ENCODE measurements at places on chromosomes 11 and 22.
A peak's percentile ranks its signal among the peaks of the same experiment; 100 is the strongest.

GRCh38 chr22:50303515-50303847 lies 4.0 kb downstream of the PLXNB2 start:
- DNase-seq: no peak

- DNase-seq: no peak
These were observed 510.7 kb downstream of the CNTN5 start for GRCh38 chr11:99531468-99531867.

- no peak for DNase-seq
These were observed 4.5 kb downstream of the LRRC75B start for GRCh38 chr22:24588381-24588756.

- DNase-seq: no peak
These were observed 1175.6 kb downstream of the BRD1 start for GRCh38 chr22:48651981-48652538.

DNA sequence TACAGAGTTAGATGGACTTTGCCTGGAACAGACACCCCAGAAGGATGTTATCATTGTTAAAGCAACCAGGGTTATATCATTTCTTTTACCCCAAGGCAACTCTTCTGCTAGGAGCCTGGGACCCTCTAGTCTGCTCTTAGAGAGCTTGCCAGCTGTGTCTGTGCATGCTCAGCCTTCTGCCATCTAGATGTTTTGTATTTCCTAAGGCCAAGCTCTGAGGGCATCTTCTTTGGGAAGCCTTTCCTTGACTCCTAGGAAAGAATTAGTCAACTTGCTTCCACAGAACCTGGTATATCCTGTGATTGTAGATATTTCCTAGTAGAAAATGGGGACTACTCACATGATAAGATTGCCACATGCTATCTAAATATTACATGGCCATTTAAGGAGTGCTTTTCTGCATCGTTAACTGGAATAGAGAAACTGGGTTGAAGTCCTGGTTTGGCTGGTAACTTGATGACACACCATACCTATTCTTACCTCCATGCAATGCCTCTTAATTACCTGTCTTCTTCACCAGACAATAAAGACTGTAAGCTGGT lies 87.6 kb downstream of the STIM1 start:
- DNase-seq: no peak

- DNase-seq: no peak
These were observed 33.6 kb upstream of the CLMP start for GRCh38 chr11:123228496-123229163.

GRCh38 chr11:61270354-61271076 lies 24.6 kb downstream of the VWCE start:
- DNase-seq: no peak

GRCh38 chr11:15590132-15590531 lies 475.4 kb downstream of the INSC start:
- no peak for DNase-seq

- peak; percentile 14 for DNase-seq
These were observed at the start of gene KDELR3 for GRCh38 chr22:38467904-38468442. TSS of gene KDELR3 (plus strand) at chr22:38468096. CDS start at chr22:38468234, 138 bp downstream.

GRCh38 chr11:57269571-57270021 lies 32.5 kb upstream of the APLNR start:
- DNase-seq: no peak

DNA sequence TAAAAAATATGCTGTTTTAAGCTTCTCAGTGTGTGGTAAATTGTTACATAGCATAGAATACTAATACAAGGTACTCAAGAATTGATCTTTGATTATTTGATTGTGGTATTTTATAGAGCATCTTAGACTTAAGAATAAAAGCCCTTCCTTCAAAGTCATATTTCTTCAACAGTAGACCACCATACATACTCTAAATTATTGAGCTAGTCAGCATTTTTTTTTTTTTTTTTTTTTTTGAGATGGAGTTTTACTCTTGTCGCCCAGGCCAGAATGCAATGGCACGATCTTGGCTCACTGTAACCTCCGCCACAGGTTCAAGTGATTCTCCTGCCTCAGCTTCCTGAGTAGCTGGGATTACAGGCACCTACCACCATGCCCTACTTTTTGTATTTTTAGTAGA lies 436.7 kb upstream of the LUZP2 start:
- DNase-seq: no peak

DNA sequence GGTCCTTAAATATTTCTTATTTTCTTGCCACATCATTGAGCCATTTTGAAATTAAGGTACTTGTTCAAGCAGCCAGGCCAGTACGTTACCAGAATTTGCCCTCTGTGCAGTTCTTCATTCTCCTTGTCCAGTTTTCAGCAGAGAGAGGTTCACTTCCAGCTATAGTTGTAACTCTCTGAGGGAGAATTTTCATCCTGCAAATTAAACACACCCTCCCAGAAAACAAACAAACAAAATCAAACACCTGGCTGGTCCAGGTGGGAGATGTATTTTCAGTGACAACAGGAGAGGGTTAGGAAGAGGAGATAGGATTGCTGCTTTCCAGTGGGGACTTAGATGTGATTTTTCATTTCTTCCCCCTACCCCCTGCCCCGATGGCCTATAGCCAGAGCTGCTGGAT lies 45.0 kb downstream of the LHFPL7 start:
- DNase-seq: no peak

DNA sequence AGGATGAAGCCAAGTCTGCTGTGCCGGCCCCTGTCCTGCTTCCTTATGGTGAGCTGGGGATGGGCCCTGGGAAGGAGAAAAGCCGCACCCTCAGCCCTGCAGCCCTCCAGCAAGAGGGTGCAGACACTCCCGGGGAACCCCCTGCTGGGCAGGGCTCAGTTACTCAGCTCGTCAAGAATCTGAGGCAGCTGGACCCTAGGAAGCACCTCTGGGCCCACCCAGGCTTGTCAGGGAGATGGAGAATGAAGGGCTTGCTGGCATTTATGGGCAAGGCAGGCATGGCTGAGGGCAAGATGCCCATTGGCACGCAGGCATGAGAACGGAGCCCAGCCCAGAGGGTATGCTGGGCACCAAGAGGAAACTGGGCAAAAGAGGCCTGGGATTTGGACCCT lies 12.9 kb downstream of the RELT start:
- no peak for DNase-seq

- DNase-seq: no peak
These were observed 3.2 kb downstream of the MPST start for GRCh38 chr22:37022483-37023337.

DNA sequence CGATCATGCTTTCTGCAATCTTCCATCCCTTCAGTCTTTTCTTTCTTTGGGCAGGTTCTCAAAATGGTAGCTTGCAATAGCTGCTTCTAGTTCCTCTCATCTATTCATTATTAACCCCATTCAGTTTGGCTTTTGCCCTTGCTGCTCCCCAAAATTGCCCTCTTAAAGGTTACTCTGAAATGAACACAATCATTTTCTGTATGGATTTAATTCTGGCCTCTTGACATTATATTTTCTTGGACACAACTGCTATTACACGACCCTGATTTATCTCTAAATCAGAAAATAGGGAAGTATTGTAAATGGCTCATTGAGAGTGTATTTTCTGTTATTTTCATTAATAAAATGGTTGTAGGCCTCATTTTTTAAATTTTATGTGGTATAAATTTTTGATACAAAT lies at the start of gene ANGPTL5:
Gene ANGPTL5 (minus strand): TSS at position 101 of the 400 bp plus-strand sequence. CDS start 8,613 bp downstream, outside the sequence.
- DNase-seq: no peak

DNA sequence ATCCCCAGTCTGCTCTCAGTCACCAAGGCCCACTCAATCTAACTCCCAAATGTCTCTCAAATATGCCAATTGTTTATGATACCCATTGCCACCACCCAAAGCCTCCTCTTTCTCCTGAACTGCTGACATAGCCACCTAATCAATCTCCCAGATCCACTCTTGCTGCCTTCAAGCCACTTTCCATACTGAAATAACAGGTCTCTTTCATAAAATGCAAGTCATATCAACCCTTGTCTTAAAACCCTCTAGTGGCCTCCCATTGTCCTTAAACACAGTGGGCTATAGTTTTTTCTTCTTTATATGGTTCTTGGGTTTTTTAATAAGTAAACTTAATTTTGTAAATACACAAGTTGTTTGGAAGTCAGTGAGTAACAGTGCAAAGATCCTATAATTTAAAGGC lies 155.2 kb upstream of the ZC3H12C start:
- no peak for DNase-seq

DNA sequence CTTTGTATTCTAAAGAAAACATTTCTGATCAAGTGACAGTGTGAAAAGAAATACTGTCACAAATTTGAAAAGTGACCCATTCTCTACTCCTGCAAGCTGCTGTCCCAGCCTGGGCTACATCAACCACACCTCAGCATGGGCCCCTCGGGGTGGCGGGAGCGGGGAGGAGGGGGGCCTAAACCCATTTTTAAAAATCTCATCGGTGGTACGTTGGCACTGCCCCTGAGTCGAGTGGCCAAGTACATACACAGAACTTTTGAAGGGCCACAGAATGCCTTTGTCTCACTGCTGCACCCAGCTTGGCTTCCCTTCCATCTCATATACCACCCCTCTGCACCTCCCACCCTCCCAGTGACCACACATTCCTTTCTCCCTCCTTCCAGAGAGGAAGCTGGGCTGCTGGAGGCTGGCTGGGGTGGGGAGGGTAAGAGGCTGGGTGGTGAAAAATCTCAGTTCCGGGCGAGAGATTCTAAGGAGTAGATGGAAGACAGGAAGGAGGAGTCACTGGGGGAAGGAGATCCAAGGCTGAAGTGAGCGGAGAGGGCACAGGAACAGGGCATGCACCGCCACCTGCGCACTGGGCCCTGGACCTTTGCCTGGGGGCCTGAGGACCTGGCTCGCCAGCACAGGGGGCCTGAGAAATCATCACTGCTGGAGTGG lies 21.1 kb downstream of the FXYD6 start:
- no peak for DNase-seq

DNA sequence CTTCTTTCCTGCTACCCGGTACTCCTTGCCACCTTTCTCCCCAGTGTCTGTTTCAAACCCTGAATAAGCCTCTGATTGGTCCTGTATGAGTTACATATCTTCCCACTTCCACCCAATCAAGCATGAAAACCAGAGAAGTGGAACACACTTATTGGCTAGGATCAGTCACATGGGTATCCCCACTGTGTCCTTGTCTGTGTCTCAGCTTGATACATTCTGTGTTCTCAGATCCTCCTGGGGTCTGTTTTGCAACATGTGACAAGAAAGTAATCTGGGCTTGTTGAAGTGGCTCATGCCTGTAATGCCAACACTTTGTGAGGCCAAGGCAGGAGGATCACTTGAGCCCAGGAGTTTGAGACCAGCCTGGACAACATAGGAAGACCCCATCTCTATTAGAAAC lies 23.9 kb downstream of the MCHR1 start:
- DNase-seq: no peak

GRCh38 chr11:61961570-61962212 lies 5.7 kb downstream of the FTH1 start:
- DNase-seq: no peak

DNA sequence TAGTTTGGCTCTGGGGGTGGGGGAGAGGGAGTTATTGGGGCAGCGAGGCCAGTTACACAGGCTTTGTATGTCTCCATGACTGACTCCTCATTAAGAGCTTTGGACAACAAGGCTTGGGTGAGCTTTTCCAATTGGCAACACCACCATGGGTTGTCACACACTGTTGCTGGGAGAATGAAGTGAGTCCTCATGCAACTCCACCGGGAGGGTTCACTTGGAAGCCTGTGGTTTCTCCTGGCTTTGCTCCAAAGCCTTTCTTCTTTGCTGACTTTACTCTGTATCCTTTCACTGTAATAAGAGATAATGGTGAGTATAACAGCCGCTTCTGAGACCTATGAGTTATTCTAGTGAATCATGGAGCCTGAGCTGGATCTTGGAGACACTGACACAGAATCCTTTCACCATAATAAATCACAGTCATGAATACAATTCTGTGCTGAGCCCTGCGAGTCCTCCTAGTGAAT lies 24.9 kb downstream of the EIF3F start:
- DNase-seq: no peak

DNA sequence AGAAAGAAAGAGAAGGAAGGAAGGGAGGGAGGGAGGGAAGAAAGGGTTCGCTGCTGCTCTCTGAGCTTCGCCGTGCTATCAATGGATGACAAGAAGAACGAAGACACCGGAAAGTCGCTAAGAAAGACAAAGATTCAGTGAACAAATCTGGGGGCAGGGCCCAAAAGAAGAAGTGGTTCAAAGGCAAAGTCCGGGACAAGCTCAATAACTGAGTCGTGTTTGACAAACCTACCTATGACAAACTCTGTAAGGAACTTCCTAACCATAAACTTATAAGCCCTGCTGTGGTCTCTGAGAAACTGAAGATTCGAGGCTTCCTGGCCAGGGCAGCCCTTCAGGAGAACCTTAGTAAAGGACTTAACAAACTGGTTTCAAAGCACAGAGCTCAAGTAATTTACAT lies 2.9 kb upstream of the TTLL1 start:
- DNase-seq: no peak

GRCh38 chr22:42269432-42270175 lies 849 bp downstream of the TCF20 start:
- peak; percentile 45 for DNase-seq

Data from stimulated activated CD8-positive, alpha-beta memory T cell treated with anti-CD3 and anti-CD28 coated beads, Interleukin-12 subunit alpha, Interleukin-12 subunit beta, amount 100 ng/mL, for 1 hour (primary cell).